Upper lobe of right lung (tissue), 1 donor: ENCODE measurements at places on chromosomes 5 and 9.
A peak's percentile ranks its signal among the peaks of the same experiment; 100 is the strongest.

GRCh38 chr9:96460470-96460869 lies 10.5 kb downstream of the HABP4 start:
- H3K27ac ChIP-seq = no peak overlapping the region
- peaks cover 3% of the 10 kb centered on the region for H3K36me3 ChIP-seq
- H3K27me3 ChIP-seq = no peaks in the 10 kb centered on the region
- H3K4me1 ChIP-seq = no peaks in the 10 kb centered on the region

- DNase-seq = no peak
- H3K4me3 ChIP-seq = no peak overlapping the region
- no peaks in the 10 kb centered on the region for H3K4me1 ChIP-seq
- H3K27ac ChIP-seq = no peak overlapping the region
- no peaks in the 10 kb centered on the region for H3K27me3 ChIP-seq
These were observed 85.1 kb downstream of the NDUFAF2 start for GRCh38 chr5:61030163-61030482.

DNA sequence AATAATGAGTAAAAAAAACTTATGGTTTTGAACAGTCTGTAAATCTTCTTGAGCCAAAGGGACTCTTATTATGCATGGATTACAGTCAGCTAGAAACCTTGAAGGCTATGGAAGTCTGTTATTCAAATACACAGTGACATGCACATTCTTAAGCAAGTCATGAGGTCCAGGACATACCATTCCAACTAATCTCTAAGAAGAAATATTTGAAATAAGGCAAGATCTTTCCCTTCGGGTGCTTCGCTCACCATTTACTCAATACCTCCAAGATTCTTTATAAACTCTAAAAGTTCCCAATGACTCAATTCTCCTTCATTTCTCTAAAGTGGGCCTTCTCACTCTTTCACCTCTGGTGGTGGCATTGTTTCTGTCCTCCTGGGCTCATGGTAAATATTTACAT lies 811.0 kb downstream of the NR2F1-AS1 start:
- no peak for DNase-seq
- no peak overlapping the region for H3K4me3 ChIP-seq
- H3K36me3 ChIP-seq = no peaks in the 10 kb centered on the region

DNA sequence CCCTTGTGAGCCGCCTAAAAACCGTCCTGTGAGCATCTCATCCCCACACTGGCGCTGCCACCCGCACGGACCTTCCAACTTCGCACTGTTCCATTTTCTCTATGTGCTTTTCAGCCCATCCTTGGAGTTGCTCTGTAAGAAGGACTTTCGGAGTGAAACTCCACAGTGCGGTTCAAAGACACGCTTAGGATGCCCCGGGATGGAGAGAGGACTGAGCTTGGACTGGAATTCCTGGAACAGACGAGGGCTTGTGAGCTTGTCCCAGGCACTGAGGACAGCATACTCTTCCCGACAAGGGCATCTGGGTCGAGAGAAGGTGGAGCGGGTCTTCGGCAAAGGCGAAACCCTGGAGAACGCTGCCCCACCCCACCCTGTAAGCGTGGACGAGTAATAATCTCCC lies 187.8 kb downstream of the MEF2C start:
- no peak overlapping the region for H3K27ac ChIP-seq
- DNase-seq = no peak
- H3K4me1 ChIP-seq = peaks cover 20% of the 10 kb centered on the region
- H3K36me3 ChIP-seq = no peaks in the 10 kb centered on the region
- peaks cover 99% of the 10 kb centered on the region for H3K27me3 ChIP-seq

DNA sequence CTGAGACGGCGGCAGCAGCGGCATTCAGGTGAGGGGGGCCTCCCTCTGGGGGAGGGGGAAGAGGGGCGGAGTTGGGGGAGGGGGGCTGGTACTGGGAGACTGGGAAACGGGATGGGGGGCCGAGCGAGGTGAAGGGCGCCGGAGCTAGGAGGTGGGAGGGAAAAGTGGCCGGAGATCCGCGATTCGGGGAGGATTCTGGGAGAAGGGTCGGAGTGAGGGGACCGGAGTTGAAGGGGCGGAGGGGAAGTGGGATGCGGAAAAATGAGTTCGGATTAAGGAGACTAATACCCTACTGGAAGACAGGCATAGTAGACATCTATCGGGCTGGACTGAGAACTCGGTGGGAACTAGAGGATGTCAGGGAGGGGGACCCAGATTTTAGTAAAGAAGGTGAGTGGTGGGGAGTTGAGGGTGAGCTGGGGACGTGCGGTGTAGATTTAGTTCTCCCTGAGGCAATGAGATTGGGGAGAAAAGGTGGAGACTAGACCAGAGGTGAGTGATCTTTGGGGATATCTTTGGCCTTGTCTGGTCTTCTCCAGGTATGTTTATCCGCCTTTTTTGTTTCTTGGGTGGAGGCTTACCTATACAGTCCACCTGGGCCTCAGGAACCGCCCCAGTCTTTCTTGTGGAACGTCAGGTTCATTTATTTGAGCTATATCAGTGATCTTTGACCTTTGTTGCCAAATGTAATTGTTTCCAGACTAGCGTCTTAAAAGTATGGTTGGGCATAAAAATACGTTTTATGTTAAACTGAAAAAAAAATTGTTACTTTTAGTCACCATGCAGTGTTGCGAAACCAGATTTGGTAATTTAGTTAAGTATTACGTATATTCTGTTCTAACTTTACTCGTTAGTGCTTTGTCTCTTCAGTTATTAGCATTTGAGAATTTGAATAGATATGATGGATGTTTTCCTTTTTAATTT lies 632 bp downstream of the UBAP1 start:
- H3K4me3 ChIP-seq = peak overlapping the region; percentile 88
- H3K4me1 ChIP-seq = peaks cover 11% of the 10 kb centered on the region
- no peaks in the 10 kb centered on the region for H3K36me3 ChIP-seq
- peak overlapping the region; percentile 96 for H3K27ac ChIP-seq
- peak; percentile 46 for DNase-seq

GRCh38 chr5:150645070-150645700 lies 4.7 kb downstream of the SYNPO start:
- no peak overlapping the region for H3K4me3 ChIP-seq
- H3K27me3 ChIP-seq = no peaks in the 10 kb centered on the region
- H3K4me1 ChIP-seq = peaks cover 64% of the 10 kb centered on the region
- peaks cover 21% of the 10 kb centered on the region for H3K36me3 ChIP-seq

DNA sequence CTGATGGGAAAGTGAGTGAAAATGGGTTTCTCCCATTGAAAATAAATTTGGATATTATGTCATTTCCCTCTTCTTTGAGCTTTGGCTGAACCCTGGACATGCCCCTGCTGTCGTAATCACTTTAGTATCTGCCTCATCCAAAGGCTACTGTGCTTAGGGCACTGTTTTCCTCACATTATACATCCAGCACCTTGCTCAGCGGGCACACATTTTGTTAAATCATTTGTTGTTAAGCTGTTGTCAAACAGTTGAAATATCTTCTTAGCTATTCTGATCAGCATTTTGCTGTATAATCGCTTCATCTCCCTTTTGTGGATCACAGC lies 352.7 kb upstream of the CD180 start:
- DNase-seq = no peak
- peaks cover 7% of the 10 kb centered on the region for H3K4me1 ChIP-seq
- no peaks in the 10 kb centered on the region for H3K36me3 ChIP-seq
- H3K4me3 ChIP-seq = no peak overlapping the region
- peak overlapping the region; percentile 4 for H3K27ac ChIP-seq
- H3K27me3 ChIP-seq = no peaks in the 10 kb centered on the region

DNA sequence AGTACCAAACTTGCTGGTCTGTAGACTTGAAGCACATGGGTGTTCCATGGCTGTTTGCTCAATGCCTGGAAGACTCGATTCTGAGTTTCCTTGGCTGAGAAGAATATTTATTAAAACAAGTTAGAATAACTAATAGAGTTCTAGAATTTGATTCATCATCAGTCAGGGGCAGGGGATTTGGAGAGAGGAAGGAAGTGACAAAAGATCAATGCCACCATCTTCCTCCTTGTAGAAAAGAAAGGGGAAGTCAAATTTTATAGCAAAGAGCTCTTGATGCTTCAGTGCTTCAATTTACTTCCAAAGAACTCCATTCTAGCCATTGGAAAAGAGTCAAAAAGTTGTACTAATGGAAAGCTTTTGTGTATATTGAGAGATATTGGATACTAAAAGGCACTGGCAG lies 236.3 kb downstream of the MCTP1 start:
- H3K4me1 ChIP-seq = peaks cover 5% of the 10 kb centered on the region
- no peak overlapping the region for H3K27ac ChIP-seq
- no peak for DNase-seq
- no peaks in the 10 kb centered on the region for H3K27me3 ChIP-seq
- H3K36me3 ChIP-seq = no peaks in the 10 kb centered on the region

DNA sequence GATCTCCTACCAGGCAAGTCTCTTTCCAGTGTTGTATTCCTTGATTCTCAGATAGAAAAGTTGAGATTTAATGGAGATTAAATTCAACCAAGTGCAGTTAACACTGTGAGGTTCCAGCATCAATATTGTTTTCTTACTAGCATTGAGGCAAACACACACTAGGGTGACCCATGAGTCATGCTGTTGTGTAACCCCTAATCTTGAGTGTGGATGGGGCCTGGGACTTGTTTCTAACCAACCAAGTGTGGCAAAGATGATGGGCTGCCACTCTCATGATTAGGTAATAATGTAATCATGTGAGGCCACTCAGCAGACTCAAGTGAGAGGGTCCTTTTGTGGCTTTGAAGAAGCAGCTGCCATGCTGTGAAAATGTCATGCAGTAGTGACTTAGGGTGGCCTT lies 394.2 kb downstream of the IRX2 start:
- no peak overlapping the region for H3K4me3 ChIP-seq
- peaks cover 4% of the 10 kb centered on the region for H3K4me1 ChIP-seq
- H3K27ac ChIP-seq = no peak overlapping the region
- DNase-seq = no peak
- H3K27me3 ChIP-seq = no peaks in the 10 kb centered on the region

GRCh38 chr5:66684663-66685062 lies 88.5 kb downstream of the MAST4 start:
- no peaks in the 10 kb centered on the region for H3K27me3 ChIP-seq
- H3K4me3 ChIP-seq = no peak overlapping the region
- H3K4me1 ChIP-seq = no peaks in the 10 kb centered on the region
- no peaks in the 10 kb centered on the region for H3K36me3 ChIP-seq
- no peak overlapping the region for H3K27ac ChIP-seq

GRCh38 chr9:125995706-125996105 lies 248.5 kb downstream of the PBX3 start:
- H3K36me3 ChIP-seq = no peaks in the 10 kb centered on the region
- H3K27ac ChIP-seq = no peak overlapping the region
- no peak overlapping the region for H3K4me3 ChIP-seq
- H3K27me3 ChIP-seq = no peaks in the 10 kb centered on the region
- H3K4me1 ChIP-seq = no peaks in the 10 kb centered on the region
- DNase-seq = peak; percentile 28

GRCh38 chr5:42908086-42908485 lies 96.4 kb upstream of the SELENOP start:
- peaks cover 4% of the 10 kb centered on the region for H3K4me1 ChIP-seq
- no peak overlapping the region for H3K27ac ChIP-seq
- H3K27me3 ChIP-seq = peaks cover 8% of the 10 kb centered on the region
- no peak for DNase-seq

GRCh38 chr5:93433422-93433821 lies 147.6 kb downstream of the NR2F1-AS1 start:
- no peaks in the 10 kb centered on the region for H3K4me1 ChIP-seq
- no peaks in the 10 kb centered on the region for H3K27me3 ChIP-seq
- no peak overlapping the region for H3K27ac ChIP-seq

DNA sequence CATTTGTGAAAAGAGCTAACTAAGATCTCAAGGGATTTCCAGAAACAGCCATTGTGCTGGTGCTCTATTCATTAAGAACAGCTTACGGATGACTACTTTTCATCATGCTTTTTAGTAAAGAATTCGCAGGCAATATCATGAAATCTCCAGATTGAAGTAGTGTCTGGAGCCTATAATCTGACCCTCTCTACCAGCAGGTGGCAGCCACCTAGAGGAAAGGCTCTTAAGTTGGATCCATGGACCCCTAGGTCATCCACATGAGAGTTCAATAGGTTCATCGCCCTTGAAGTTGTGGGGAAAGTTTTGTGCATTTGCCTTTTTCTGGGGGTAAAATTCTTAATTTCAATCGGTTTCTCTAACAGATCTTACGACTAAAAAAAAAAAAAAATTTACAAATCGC lies 82.3 kb downstream of the SLC1A3 start:
- DNase-seq = no peak
- H3K36me3 ChIP-seq = no peaks in the 10 kb centered on the region
- H3K4me3 ChIP-seq = no peak overlapping the region
- no peak overlapping the region for H3K27ac ChIP-seq
- H3K27me3 ChIP-seq = peaks cover 11% of the 10 kb centered on the region

DNA sequence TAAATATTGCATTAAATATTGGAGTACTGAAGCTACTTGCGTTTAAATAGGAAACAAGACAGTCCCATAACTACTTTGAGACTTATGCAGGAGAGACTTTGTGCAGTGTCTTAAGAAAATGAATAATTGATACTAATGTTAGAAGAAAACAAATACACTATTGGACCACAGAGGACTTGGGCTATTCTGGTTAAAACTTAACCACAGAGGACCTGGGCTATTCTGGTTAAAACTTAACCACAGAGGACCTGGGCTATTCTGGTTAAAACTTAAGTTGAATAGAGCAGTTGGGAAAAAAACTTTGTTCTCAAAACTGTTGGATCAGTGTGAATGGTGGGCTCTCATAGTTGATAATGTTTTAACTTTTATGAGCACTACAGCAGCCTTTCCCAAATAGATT lies 141.7 kb downstream of the WDR70 start:
- H3K27me3 ChIP-seq = no peaks in the 10 kb centered on the region
- DNase-seq = no peak
- peaks cover 7% of the 10 kb centered on the region for H3K36me3 ChIP-seq
- H3K4me1 ChIP-seq = no peaks in the 10 kb centered on the region
- no peak overlapping the region for H3K4me3 ChIP-seq
